ENCODE measurements at places on chromosomes 3 and 15.

DNA sequence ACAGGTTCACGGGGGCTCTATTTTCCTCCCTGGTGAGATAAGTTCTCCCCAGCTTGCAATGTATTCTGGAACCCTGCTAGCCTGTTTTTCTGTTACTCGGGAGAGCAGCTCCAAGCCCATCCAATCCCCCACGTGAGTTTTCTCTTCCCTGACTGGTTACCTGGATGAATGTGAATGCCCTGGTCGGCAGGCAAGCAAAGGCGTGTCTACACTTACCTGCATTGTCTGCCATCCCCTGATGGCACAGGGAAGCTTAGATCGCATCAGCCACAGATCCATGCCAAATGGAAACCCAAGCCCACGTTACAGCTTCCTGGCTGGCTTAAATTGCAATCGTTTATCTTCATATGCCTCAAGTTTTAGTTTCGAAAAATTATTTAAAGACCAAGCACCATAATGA lies 149.9 kb downstream of the FOXP1 start:
- DNase-seq: no peak

DNA sequence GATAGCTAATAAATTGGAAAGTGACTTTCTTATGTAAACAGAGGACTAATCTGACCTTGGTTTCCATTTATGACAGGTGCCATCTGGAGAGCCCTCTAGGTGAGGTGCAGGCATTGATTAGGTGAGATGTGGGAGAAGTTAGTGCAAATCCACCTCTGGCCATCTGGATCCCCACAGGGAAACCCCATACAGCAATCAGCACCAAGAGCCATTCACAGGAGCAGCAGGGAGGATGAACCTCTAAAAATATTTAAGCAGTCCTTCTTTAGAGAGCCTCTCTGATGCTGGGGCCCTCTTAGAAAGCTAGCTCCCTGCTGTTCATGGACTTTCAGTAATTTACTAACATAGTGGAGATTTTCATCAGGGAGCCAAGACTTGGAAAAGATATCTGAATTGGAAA lies 69.3 kb downstream of the CLSTN2 start:
- no peak for DNase-seq

DNA sequence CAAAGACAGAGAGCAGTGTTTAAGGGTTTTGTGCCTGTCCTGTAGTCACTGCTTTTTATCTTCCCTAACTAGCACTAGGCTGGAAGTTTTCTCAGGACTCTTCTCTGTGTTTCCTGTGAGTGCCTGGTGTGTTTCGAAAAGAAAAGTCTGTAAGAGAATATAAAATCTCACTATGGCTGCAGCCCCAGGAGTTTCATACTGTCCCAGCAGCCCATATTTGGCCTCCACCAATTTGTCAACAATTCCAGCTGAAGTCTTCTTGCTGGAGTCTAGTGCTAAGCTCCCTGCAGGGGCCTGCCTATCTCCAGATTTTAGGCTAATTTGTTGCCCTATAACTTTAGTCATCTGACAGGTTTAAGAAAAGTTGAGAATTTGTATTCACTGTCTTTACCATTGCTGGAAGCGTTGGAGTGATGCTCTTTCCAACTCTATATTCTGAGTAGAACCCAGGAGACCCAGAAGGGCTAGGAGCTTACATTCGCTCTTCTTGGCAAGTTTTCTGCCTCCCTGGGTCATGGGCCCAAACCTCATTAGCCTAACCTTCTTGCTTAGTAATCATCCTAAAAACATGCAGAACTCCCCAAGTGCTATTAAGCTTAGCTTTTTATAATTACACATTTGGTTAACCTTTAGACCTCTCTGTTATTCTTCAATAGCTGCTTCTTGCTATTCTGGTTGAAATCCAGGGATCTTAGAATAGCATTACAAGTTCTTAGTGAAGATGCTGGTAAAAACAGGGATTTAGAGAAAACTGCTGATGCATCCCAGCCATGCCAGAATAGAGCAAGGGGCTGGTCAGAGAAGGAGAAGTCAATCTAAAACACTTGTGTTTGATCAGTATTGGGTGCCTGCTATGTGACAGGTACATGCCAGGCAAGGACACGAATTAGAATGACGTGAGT lies 283.1 kb downstream of the NEK10 start:
- no peak for DNase-seq

- DNase-seq: no peak
Observed at GRCh38 chr3:88385090-88385489, 235.3 kb downstream of the C3orf38 start.

DNA sequence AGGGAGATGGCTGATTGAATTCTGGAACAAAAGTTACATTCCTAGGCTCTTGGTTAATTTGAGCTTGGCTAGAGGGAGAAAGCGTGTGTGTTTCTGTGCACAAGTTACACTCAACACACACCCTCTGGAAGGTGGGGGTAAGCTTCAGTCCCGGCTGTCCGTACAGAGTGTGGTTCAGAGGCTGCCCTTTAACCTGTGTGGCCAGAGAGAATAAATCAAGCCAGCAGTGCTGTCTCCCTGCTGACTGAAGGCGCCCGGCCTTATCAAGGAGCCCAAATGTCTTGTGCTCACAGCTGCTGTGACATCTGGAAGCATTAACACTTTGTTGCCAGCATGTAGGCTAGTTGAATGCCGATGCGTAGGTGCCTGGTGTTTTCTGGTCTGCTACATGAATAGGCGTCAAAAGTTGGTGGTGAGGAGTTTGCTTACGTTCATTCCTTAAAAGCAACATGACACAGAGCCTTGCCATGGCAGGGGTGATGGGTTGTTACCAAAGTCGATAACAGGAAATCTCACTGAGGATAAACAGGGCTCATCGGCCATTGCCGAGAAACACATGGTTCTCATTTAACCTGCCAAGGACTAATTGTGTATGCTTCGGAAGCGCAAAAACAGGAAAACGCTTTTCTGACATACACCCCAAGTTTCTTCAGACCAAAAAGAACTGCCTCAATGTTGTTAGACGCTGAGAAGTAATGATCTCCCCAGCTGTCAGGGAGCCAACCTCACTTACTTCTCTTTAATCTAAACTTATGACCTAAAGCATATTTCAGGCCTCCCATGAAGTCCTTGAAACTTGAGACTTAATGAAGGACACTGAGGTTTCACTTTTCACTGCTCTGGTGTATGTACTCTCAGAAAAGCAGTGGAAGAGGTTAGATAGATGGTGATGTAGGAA lies 95.8 kb upstream of the CTDSPL start:
- DNase-seq: no peak

DNA sequence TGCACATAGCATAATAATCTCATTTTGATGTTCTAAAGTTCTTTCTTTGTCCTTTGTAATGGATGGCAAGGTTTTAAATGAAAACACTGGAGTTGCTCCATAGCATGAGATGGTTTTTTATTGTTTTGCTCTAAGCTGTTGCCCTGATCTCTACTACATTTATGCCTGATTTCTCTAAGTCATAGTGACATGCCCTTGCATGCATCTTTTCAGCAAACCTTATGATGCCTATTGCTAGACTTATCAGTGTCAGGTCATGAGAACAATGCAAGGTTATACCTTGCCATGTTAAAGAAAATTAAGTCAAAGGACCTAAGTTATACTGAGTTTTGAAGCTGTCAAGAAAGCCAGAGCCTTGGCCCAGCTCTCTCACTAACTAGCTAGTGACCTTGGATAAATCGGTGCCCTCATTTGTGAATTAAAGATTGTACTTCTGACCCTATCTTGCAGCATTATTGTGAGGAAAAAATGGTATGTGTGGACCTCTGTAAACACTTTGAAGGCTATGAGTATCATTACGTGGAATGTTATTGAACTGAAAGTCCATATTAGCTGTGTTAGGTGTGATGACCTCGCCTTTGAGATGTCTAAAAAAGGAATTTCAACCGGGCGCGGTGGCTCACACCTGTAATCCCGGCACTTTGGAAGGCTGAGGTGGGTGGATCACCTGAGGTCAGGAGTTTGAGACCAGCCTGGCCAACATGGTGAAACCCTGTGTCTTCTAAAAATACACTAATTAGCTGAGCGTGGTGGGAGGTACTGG lies 256.4 kb upstream of the UBE2E1 start:
- no peak for DNase-seq

GRCh38 chr3:31985831-31986230 lies 4.3 kb downstream of the ZNF860 start:
- DNase-seq: no peak

DNA sequence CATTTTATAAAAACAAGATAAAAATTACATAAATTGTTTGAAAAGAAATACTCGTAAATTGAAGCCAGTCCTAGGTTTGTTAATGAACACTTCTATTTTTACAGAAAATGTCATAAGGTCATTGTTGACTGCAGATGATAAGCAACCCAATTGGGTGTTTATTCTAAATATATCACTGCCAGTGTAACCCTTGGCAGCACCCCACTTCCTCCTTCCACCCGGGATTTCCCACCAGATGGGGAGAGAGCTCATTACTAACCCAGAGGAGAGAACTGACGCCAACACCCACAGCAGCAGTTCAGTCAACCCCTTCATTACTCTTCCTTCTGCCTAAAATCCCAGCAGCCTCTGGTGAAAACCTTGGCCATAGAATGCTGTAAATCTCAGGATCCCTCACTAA lies 307.6 kb downstream of the GAP43 start:
- DNase-seq: no peak

DNA sequence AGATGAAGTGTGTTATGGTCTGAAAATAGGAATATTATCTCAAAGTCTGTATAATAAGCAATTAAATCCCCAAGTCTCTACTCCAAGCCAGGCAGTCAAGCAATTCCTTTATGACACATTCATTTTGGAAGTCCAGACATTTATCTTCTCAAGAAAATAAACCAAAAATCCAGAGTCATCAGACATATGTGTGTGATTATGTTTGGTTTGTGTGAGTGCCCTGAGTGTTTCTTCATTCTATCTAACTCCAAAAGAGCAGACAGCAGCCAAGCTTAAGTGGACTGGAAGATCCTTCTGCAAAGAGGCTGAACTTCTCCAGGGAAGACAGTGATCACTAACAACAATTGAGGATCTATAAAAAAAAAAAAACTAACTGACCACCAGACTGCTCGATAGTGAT lies 239.8 kb downstream of the STAG1 start:
- no peak for DNase-seq

DNA sequence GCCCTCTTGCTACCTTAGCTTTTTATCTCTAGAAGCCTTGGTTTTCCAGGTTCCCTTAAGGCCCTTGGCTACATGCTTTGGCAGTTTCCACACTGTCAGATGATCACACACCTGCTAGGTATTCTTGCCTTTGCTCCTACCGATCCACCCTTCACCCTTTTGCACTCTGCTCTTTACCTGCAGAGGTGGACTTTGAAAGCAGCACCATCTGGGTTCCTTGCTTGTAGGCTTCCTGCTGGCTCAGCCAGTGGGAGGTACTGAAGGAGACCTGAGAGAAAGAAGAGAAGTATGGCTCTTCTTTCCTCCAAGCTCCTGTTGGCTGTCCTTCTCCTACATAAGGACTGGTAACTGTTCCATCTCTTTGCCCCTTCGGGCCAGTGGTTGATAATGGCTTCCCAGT lies 7.3 kb upstream of the ZNF592 start:
- no peak for DNase-seq

DNA sequence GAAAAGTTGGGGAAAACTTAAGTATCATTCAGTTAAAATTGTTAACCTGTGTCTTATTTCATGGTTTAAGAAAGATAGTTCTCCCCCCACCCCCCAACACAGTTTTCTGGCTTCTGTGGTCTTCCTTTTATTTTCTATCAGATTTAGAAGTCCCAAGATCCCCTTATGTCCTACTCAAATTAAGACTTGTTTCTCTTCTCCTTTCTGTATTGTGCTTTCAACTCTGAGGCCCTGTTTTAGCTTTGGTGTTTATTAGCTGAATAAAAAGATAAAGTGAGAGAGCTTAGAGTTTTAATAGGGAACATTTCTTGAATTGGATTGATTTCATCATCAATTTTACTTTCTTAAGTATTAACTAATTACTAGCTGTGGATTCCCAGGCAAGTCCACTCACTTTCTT lies 62.6 kb downstream of the AKAP13 start:
- DNase-seq: no peak

DNA sequence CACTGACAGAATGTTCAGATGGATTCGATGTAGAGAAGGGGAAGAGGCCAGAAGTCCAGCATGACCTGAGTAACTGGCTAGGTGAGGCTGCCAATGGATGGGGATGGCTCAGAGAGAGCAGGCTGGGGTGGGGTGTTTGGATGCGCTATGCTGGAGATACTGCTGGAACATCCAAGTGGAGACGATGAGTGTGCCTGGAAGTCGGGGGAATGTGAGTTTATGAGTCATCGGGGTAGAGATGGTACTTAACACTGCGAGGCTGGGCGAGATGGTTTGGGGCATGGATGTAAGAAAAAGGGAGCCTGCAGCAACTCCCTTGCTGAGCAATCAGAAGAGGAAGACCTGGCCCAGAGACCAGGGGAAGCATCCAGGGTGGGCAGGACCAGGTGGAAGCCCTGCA lies 180.7 kb downstream of the SLCO3A1 start:
- no peak for DNase-seq

GRCh38 chr3:161096771-161097367 lies 8.3 kb downstream of the B3GALNT1 start:
- peak; percentile 41 for DNase-seq

DNA sequence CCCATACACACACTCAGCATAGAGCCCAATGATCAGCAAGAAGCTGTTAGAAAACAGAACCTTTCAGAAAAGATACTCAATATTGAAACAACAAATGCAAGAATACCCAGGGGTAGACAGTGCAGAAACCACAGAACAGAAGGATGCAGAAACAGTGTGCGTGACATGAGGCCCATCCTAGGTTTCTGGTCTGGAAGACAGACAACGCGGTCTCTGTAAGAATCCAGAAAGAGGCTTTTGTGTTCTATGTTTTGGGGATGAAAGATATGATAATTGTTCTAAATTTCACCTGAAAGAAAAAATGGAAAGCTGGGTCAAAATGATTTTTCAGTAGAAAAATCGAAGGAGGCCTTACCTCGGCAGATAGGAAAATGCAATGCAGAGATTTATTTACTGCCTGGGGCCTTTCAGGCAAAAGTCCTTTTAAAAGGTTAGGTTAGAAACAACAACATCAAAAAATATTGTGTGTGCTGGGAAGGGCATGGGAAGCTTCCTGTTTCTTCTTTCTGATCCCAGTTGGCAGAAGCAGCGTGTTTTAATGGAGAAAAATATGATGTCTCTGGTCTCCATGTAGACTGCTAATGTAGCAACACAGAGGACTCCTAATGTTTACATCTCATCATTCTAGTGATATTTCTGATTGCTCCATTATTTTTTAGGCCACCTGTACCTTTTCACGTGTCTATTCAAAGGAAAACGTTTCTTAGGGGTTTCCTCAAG lies 17.0 kb downstream of the SYNM start:
- DNase-seq: no peak

DNA sequence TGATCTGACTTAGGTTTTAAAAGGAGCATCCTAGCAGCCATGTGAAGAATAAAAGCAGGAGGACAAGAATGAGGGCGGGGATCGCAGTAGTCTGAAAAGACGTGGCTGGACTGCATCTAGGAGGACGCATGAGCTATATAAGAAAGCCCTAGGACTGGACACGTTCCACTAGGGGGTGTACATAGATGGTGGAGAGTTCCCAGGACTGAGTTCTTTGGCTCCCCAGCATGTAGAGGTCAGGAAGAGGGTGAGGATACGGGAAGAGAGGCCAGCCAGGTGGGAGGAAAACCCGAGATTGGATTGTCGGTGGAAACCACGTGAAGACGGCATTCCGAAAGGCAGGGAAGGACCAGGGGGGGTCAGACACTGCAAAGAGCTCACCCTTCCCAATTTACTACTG lies 64.2 kb upstream of the CFAP161 start:
- DNase-seq: no peak
